ENCODE measurements at places on chromosomes 6 and 20. TPM values are rescaled to one million over a fixed set of nuclear protein-coding genes. Genes with fewer than 3 reads are reported as not detected.

DNA sequence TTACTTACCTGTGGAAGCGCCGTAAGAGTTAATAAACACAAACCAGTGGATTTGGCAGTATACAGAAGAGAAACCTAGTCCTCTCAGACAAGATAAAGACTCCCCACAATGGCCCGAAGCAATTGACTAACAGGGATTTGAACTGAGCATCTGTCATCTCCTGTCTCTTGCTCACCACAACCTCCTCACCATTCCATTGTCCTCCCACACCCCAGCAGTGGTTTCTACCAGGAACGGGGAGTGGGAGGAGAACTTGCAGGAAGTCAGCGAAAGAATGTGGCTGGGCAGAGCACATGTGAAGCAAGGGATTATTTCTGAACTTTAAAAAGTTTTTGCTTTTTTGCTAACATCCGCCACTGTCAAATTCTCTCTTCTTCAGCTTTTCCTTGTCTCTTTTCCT, 24.6 kb upstream of the TAAR1 start:
- peak; percentile 81 for DNase-seq

DNA sequence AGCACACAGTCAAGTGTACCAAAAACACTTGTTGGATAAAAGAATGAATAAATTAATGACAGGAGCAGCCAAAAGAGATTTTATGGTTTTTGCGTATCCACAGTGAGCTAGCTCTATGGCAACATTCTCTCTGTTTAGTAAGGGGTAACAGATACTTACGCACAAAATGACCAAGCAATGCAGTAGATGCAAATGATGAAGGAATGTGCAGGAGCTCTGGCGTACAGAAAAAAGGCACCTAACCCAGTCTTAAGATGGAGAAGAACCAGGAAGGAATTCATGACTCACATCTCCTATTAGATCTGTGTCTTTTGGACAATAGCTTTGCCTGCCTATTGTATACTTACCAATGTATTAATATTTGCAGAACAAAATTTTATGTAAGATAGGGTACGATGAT, 191.9 kb upstream of the PREP start:
- no peak for DNase-seq

- peak; percentile 80 for DNase-seq
These were observed 159.9 kb downstream of the OR2B2 start for GRCh38 chr6:27752038-27752885.

GRCh38 chr6:169251822-169252504, 1.7 kb downstream of the THBS2 start:
- no peak for DNase-seq

DNA sequence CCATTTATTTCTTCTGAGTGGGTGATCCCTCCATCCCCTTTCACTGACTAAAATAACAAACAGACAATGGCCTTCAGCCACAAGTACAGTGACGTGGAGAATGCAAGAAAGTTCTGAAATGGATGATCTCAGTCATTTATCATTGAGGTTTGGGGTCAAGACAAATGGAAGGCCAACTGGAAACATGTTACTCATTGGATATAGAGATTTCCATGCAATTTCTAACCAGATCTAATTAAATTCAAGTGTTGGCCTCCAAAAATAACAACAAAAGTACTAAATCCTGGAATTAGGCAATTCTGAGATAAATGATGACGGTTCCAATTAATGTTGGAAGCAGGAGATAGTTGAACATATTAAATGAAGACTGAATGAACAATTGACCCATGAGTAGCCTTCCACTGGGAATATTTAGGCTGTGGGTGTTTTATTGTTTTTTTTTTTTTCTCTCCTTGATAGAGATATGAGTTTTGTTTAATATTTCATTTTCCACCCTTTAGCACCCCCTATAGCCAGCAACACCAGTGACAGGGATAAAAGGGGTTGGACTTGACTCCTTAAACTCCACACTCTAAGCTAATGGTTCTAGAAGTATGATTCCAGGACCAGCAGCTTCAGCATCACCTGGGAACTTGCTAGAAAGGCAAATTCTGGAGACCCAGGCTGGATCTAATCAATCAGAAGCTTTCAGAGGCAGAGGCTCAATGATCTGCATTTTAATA, 112.8 kb downstream of the BCAS1 start:
- peak; percentile 63 for DNase-seq

DNA sequence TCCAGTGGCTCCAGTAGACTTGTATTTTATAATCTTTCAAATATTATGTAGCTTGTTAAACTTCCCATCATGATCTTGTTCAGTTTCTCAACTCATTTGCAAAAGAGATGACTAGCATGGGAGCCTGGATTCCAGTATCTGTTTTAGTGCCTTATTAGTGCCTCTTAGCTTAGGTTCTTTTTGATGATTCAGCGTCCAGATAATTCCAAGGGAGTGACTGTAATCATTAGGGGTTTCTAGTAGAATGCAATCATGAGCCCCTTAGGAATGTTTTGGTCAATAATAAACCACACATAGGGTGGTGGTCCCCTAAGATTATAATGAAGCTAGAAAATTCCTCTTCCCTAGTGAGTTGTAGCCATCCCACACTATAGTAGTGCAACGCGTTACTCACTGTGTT, 7.0 kb downstream of the CD2AP start:
- peak; percentile 87 for DNase-seq

Gene EPHA7
- 31.4 TPM for total RNA-seq

Gene BANF2
- not detected for total RNA-seq

Gene KCNK17
- not detected for total RNA-seq

Gene PMEPA1
- total RNA-seq: 2.8 TPM
